IPS-NIHi11 (cell line): ENCODE measurements at places on chromosomes 6 and 20.
A peak's percentile ranks its signal among the peaks of the same experiment; 100 is the strongest.

DNA sequence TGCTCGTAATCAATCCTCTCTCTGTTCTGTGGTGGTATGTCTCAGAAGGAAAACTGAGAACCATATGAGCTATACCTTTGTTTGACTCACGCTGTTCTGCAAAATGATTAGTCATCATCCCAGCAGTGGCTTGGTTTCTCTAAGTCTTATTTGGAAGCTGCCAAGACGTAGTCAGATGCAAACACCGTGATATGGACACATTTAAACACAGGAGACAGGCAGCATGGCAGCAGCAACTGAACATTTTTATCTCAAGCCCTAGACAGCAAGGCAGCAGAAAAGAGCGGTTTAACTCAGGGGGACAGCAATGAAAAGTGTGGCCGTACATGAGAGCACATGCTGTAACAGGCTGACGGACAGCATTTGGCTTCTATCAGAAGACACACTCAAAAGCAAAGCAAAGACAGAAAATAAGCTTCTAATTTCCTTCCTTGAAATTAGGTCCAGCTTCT lies 1295.1 kb downstream of the EPHA7 start:
- DNase-seq = no peak

- no peak for DNase-seq
Observed at GRCh38 chr20:24697411-24697810, 228.0 kb downstream of the SYNDIG1 start.

DNA sequence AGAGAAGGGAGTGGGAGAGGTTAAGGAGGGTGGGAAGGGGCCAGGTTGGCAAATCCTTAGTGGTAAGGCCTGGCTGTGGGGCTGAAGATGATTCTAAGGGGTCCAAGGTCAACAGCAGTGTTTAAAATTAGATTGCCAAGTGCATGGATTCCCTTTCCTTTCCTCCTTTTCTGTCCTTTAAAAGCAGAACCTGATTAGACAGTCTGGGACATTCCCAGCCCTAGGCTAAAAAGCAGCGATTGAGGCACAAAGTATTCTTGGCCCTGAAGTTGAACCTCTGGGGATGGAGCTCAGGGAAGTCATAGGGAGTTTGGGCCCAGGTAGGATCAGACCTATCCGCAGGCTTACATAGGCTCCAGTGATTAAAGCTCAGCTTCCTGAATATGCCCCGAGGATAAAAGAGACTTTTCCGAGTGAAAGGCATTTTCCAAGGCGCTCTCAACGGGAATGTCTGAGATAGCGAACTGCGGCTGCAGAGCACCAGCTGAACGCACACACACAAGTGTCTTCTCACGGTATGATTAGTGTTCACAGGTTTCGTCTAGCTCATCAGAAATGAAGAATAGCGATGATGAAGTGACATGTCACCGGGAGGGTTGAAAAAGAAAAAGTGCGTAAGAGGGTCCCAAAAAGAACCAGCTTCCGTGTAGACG lies 787 bp upstream of the CARMIL1 start:
- DNase-seq = peak; percentile 28

DNA sequence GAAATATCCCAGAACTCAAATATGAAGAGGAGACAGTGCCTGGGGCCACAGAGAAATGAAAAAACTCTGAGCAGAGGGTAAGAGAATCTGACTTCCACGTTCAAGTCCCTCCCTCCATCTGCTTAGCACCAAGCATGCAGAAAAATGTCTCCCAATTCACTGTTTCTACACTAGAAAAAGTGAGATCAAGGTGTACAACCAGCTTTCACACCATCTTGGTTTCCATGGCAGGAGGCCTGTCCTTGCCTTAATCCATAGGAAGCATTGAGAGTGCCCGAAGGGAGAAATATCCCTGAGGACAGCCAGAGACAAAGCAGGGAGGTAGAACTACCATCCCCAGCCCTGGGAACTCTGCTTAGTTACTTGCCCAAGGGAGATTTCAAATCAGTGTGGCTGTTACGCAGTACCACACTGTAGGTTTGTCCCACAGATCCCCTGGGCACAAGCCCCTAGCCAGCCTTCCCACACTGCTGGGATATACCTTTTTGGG lies 82.9 kb downstream of the SCML4 start:
- DNase-seq = no peak

GRCh38 chr20:14341801-14342200 lies 4.4 kb upstream of the FLRT3 start:
- no peak for DNase-seq

- DNase-seq = no peak
Observed at GRCh38 chr6:156197513-156197912, 579.7 kb upstream of the ARID1B start.
